ENCODE measurements at places on chromosomes 12 and 14. TPM values are rescaled to one million over a fixed set of nuclear protein-coding genes. Genes with fewer than 3 reads are reported as not detected.

GRCh38 chr12:27900920-27901879 lies 71.3 kb downstream of the PTHLH start:
- DNase-seq, result no peak

DNA sequence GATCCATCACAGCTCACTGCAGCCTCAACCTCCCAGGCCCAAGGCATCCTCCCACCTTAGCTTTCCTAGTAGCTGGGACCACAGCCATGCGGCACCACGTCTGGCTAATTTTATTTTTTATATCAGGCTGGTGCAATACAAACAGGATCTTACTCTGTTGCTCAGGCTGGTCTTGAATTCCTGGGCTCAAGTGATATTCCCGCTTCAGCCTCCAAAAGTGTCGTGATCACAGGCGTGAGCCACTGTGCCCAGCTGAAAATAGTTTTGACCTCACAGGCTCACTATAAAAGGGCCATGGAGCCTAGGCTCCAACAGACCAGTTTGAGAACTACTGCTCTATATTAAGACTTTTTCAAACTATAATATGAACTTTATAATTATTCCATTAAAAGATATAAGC lies 37.3 kb downstream of the SNX6 start:
- no peak for DNase-seq

DNA sequence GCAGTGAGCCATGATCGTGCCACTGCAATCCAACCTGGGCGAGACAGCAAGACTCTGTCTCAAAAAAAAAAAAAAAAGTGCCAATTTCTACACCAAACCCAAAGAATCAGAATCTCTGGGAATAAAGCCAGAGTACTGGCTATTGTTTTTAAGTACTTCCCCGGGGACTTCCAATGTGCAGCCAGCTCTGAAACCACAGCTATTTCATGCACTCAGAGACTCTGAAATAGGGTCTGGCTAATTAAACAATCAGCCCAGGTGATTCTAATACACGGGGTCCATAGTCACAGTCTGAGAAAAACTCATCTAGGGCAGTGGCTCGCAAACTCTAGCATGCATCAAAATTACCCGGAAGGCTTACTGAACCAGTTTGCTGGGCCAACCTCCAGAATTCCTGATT lies 56.3 kb downstream of the SIX6 start:
- no peak for DNase-seq

DNA sequence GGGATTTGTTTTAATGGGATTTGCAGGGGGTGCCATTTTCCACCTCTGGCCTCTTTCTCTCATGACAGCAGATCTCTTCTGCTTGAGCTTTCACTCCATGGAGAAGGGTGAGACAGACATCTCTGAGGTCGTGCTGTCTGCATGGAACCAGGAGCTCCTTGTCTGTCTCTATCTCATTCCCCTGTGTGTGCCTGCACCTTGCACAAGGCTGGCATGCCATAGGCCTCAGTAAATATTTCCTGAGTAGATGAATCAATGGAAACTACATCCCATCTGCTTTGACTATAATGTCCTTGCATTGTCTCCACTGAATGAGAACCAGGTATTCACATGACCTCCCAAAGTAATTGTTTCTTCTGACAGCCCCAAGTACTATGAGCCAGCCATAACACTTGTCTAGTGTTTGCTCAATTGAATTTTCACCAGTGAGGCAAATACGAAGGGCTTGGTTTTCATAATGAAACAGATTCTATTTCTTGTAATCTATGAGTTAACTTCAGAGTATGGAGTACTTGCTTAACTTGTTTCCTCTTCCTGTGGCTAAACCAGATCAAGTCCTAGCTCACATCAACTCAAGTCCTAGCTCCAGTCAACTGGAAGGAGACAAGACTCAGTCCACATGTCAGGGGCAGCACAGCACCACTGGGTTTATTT lies 32.3 kb downstream of the KCNK13 start:
- DNase-seq, result no peak

DNA sequence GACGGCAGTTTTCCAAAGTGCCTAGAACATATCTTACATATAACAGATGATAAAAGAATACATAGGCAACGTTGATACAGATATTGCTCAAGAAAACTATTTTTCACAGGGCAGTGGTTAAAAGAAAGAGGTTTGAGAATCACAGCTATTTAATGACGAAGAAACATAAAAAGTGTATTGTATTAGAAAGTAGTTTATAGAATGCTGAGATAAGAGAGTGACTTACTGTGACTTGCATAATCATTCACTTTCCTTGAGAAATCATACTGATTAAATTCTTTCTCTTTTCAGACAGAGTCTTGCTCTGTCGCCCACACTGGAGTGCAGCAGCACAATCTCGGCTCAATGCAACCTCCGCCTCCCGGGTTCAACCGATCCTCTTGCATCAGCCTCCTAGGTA lies 57.7 kb downstream of the PPP1R12A start:
- no peak for DNase-seq

GRCh38 chr12:977156-977555 lies 13.9 kb upstream of the ERC1 start:
- no peak for DNase-seq

PLEKHD1 gene
- 1.3 TPM for total RNA-seq

GLIPR1L2 gene
- total RNA-seq, result 1.5 TPM

GRCh38 chr14:105093038-105093430 lies 27.8 kb upstream of the GPR132 start:
- DNase-seq, result peak; percentile 77

GRCh38 chr12:125604976-125605375 lies 539.7 kb downstream of the AACS start:
- DNase-seq, result no peak

DNA sequence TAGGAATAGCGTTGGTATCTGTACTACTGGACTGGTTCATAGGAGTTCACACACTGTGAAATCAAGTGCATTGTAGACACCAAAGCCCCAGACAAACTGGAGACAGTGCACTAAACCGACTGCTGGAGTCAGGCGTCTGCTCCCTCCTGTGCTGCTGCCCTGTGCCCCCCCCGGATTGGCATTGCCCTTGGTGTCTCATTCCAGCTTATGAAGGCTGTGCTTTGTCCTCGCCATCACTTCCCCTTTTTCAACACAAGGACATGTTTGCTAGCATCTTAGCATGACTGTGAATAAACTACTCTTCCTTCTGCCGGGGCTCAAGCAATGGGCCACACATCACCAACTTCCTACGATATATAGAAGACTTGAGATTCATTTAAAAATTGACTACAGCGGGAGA lies 84.0 kb downstream of the TMCC3 start:
- no peak for DNase-seq

GRCh38 chr14:75609116-75609515 lies 30.7 kb downstream of the FLVCR2 start:
- no peak for DNase-seq

GRCh38 chr14:41654196-41654595 lies 47.5 kb downstream of the LRFN5 start:
- DNase-seq, result no peak

Measured in cerebellum (tissue), 4 donors.